Activated CD4-positive, alpha-beta T cell treated with anti-CD3 and anti-CD28 coated beads for 24 hours (primary cell): ENCODE measurements at places on chromosomes 16 and 17.

DNA sequence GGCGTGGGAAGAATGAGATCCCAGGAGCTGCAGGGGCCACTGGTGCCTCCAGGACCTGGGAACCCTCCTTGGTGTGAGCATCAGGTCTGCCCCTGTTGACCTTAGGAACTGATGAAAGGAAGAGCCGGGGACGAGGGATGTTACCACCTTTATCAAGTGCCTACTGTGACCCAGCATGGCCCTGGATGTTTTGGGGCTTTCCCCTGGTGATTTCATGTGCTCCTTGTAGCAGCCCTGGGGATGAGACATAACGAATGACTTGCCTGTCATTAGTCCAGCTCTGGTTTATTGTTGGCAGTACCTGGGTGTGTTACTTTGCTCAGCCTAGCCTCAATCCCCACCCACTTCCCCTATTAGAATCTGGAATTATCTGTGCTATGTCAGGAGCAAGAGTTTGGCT lies 39.9 kb downstream of the WSCD1 start:
- no peak for DNase-seq

- DNase-seq: no peak
These were observed 17.7 kb downstream of the HOXB1 start for GRCh38 chr17:48513097-48513496.

GRCh38 chr17:52027081-52027480 lies 131.4 kb downstream of the CA10 start:
- no peak for DNase-seq

DNA sequence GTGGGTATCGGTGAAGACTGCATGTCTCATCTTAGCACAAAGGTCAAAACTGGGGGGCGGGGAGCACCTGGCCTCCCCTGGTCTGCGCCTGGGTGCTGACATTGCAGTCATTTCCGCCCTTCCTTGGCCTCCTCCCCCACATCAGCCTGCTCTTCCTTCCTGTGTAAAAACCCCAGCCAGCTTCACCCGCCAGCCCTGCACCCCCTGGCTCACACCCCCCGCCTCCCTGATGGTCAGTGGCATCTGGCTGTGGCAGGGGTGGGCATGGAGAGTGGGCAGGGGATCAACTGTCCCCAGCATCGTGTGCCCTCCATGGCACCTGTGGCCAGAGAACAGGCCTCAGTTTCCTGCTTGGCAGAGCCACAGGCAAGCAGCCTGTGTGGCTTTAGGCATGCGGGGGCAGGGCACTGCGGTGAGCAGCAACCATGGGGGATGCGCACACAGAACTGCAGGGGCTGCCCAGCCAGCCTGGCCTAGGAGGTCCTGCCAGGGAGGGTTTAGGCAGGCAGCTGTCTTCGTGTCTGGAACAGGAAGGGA lies 26.5 kb upstream of the LASP1NB start:
- peak; percentile 78 for DNase-seq

GRCh38 chr17:10149573-10150399 lies 48.6 kb downstream of the GAS7 start:
- no peak for DNase-seq
